ENCODE measurements at places on chromosomes 12 and 14.

DNA sequence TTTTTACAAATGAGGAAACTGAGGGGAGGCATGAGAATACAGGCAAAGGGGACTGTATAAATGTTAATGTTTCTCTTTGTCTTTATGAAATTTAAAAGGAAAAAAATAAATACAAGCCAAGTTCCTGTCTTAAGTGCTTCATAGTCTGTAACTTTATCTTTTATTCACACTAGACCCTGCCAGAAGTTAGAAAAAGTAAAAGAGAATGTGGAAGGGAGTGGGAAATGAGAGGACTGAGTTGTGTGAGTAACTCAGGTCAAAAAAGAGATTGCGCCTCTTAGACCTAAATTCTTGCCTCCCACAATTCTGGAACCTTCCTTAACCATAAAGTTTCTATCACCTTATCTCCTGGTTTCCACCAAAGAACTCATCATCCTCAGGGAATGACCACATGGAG, 141.1 kb downstream of the KICS2 start:
- DNase-seq = no peak

DNA sequence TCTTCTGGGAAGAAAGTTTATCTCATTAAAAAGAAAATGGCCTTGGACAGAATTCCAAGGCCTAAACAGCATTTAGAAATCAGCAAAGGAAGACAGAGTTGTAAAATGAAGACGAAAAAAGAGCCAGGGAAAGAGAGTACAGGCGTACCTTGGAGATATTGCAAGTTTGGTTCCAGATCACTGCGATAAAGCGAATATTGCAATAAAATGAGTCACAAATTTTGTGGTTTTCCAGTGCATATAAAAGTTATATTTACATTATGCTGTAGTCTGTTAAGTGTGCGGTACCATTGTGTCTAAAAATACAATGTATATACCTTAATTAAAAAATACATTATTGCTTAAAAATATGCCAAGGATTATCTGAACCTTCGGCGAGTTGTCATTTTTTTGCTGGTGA, 9.0 kb downstream of the PCNX1 start:
- DNase-seq = no peak

DNA sequence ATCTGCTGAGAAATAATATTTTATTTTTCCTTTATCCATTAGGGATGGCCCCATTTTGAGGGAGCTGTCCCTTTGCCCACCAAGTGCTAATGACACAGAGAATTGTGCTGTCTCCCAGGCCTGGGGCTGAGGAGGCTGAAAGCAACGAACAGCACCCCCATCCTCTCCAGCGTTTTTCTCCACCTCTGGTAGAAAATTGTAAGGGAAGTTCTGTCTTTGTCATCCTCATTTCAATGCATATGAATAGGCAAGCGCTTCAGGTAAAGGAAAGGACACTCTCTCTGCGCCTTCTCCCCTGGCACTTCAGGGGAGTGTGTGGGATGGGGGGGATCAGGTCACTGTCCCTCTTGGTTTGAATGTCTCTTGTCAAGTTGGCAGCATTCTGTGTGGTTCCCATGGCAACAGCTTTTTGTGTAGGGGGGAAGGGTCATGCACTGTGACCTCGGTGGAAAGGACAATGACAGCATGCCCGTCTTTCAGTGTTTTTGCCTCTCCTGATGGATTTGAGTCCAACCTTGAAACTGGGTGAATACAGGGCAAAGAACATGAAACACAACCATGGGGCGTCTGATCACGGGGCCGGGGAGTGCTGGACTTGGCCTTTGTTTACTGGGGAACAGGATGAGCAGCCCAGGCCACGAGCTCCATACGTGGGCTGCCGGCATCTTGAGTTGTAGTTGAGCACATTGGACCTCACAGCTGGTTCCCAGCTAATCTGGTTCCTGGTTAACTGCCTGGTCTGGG, 230.2 kb downstream of the VRK1 start:
- no peak for DNase-seq

DNA sequence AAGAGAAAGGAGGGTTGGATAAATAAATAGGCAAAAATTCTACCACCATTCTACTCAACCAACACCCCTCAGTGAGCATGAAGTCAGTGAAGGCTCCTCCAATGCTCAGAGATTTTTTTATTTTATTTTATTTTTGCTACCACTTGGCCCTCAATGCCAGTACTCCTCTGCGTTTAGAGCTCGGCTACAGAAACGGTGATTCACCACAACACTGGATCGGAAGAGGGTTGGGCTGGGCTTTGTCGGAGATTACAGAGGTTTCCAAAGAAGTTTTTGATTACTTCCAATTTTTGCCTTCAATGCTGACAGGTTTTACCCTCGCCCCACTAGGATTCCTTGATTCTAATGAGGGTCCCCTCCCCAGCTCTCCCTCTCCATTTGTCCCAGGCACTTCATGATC, 1027.2 kb upstream of the TMEM132C start:
- no peak for DNase-seq

DNA sequence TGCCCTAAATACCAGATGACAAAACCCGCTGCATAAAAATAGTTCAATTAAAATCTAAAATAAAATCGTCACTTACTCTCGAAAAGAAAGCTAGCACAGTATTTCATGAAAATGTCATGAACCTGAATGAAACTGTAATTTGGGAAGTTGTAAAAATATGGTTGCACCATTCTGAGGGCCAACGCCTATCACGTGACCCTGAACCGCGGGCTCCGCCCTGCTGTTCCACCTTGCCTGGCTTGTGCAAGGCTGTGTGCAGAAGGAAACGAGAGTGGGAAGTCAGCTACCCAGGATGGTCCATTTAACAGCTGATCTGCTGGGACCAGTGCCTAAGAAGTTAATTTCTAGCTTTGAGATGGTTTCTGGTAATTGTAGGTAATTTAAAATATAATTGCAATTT, 91.7 kb upstream of the BMP4 start:
- DNase-seq = no peak

DNA sequence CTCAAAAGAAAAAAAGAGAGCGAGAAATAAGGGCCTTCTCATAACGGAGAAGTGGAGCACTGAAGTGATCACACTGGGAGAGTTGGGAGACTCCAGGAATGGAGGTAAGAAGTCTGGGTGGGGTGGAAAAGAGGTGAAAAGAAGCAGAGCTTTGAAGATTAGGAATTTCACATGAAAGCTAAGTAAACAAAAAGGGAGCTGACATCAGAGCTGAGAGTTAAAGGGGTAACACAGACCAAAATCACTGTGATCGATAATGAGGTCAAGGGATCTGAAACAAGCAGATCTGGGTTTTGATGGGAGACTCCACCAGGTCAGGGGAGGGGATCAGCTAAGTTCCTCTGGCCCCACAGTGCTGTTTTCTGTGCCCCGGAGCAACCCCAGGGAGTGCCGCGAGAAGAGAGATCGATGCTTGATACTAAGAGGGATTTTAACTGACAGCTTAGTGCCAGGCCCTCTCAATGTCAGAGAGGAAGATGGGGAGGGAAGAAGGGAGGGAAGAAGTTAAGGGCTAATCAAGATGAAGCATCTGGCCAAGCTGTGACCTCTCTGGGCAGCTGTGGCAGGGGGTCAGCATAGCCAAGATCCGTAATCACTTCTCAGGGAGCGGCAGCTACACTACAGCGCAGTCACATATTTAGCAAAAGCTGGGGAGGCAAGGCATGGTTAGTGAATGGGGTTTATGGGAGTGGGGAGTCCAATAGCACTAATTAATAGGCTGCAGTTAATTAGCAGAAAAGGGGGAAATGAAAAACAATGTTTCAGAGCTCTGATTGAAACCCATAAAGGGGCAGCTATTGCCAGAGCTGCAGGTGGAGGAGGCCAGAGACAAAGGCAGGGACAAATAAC, 8.0 kb downstream of the AQP6 start:
- no peak for DNase-seq

DNA sequence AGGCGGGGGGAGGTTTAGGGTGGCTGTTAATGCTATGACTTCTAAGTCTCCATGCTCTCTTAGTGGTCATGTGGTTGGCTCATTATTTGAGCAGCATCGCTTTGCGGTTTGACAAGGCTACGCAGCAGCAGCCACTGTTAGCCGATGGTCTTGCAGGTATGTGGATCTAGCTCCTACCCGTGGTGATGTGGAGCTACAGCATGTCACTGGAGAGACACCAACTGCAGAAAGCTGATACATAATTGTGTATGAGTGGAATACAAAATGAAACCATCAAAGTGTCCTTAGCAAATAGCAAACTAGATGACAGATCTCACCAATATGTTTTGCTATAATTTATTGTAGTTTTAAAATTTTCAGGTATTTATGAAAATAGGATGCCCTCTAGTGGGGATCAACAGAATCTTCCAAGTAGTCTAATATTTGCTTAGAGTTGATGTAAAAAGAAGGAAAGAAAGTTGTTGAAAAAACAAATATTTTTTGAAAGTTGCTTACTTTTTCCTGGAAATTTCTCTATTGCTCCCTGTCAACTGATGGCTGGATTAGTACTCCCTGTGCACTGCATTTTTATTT, 94.9 kb downstream of the NAV3 start:
- peak; percentile 17 for DNase-seq

- DNase-seq = peak; percentile 43
Observed at GRCh38 chr12:42213023-42213422, 25.0 kb downstream of the YAF2 start.

GRCh38 chr12:31337952-31338351, 12.0 kb upstream of the SINHCAF start:
- DNase-seq = no peak

GRCh38 chr14:85599939-85600338, 70.0 kb downstream of the FLRT2 start:
- DNase-seq = no peak

- DNase-seq = no peak
Observed at GRCh38 chr12:107607464-107608392, 77.9 kb upstream of the PWP1 start.

- DNase-seq = no peak
Observed at GRCh38 chr12:30996255-30996654, 69.7 kb downstream of the TSPAN11 start.

DNA sequence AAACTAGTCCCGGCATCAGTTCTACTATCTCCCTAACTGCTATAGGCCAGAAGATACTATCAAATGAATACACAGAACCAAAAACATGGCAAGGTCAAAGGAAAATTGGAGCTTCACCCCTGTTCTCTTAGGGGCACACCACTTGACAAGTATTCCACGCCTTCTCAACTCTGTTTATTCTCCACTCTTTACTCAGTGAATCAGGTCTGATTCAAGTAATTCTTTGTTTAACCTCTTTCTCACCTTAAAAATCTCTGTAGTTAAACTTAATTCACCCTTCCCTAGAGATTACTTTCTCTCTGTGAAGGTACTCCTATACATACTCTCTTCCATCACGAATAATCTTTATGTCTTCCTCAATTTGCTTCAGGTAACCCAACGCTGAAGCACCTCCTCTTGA, 248.9 kb downstream of the MED13L start:
- no peak for DNase-seq

GRCh38 chr12:122244565-122245371, 18.9 kb upstream of the DIABLO start:
- no peak for DNase-seq

GRCh38 chr12:24049101-24049500, 99.6 kb upstream of the SOX5 start:
- DNase-seq = no peak

DNA sequence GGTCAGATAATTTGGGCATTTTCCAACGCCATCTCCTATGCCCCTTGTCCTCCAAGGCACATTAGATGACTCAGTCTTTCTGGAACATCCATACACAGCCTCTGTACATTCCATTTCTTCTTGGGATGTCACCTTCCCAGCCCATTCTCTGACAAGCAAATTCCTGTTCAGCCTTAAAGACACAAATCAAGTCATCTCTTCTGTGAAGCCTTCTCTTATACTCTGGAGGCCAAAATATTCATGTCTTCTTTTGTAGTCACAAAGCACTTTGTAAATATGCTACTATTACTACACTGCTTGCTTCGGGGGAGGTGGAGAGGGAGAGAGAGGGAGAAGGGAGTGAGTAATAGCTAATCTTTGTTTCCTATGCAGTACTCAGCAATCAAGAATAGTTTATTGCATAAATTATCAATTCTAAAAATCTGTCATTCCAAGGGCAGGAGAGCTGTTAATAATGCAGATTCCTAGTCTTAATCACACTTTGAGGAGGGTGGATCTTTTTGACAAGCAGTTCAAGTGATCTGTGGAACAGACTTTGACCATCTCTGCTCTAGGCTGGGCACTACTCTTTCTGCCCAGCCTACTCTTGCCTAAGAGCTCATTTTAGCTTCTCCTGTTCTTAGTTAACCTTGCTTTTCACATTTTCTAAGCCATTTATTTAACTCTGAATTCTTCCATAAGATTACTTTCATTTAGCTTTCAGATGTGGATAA, 27.9 kb downstream of the KCNMB4 start:
- DNase-seq = no peak

- DNase-seq = no peak
Observed at GRCh38 chr14:85420707-85421106, 109.2 kb upstream of the FLRT2 start.

DNA sequence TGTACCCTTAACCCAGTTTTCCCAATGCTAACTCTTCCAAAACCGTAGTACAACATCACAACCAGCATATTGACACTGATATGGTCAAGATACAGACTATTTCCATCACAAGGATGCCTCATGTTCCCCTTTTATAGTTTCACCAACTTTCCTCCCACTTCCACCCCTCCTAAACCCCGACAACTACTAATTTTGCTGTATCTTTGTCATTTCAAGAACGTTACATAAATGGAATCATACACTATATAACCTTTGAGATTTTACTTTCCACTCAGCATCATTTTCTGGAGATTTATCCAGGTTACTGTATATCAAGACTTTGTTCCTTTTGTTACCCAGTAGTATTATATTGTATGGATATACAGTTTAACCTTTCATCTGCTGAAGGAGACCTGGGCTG, 88.9 kb downstream of the MED13L start:
- no peak for DNase-seq

- DNase-seq = no peak
Observed at GRCh38 chr14:85415015-85415712, 114.8 kb upstream of the FLRT2 start.

GRCh38 chr14:53113989-53114388, 39.1 kb downstream of the DDHD1 start:
- DNase-seq = no peak

- DNase-seq = peak; percentile 29
Observed at GRCh38 chr12:109112720-109113465, 3.5 kb upstream of the ACACB start.

- DNase-seq = no peak
Observed at GRCh38 chr14:37890095-37890494, 294.7 kb downstream of the TTC6 start.

- no peak for DNase-seq
Observed at GRCh38 chr12:22361785-22362184, 27.3 kb upstream of the ST8SIA1 start.

DNA sequence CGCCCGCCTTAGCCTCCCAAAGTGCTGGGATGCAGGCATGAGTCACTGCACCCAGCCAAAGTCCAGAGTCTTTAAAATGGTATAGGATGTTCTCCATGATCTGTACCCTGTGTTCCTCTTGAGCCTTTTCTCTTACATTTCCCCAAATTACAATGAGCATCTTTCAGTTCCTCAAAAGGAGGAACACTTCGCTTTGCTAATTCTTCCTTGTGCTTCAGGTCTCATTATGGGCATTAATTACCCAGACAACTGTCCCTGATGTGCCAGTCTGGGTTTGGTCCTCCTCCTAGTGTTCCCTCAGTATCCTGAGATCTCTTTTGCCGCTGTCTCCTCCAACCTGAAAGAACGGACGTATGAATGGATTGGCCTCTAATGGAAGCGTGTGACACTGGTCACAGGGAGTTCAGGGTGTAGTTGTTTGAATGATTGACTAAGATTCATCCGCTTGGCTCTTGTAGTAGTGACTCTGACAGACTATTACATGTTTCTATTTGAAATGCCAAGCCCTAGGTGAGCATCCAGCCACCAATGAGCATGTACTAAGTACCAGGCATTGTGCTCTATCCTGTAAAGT, 8.2 kb downstream of the PRKCH start:
- DNase-seq = no peak

GRCh38 chr14:47300796-47301195, 374.6 kb downstream of the MDGA2 start:
- DNase-seq = no peak

All from GF-D8 (cell line).